ENCODE measurements at places on chromosomes 11 and 22.
A peak's percentile ranks its signal among the peaks of the same experiment; 100 is the strongest.

DNA sequence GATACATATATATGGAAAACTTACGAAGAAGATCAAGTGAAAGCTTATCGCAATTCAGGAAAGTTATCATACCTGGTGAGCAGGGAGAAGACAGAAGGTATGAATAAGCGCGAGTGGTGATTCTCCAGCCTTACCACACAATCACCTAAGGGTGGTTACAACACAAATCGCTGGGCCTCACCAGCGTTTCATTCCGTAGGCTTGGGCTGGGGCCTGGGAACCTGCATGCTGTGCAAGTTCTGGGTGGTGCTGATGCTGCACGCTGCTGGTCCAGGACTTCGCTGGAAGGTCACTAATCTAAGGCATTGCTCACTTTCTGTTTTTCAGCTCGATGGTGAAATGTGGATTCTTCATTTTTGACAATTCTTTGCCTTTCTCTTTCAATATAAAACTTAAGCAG, 76.6 kb upstream of the SLC25A18 start:
- DNase-seq = no peak

GRCh38 chr11:14290422-14290821, 68.6 kb downstream of the RRAS2 start:
- DNase-seq = no peak

DNA sequence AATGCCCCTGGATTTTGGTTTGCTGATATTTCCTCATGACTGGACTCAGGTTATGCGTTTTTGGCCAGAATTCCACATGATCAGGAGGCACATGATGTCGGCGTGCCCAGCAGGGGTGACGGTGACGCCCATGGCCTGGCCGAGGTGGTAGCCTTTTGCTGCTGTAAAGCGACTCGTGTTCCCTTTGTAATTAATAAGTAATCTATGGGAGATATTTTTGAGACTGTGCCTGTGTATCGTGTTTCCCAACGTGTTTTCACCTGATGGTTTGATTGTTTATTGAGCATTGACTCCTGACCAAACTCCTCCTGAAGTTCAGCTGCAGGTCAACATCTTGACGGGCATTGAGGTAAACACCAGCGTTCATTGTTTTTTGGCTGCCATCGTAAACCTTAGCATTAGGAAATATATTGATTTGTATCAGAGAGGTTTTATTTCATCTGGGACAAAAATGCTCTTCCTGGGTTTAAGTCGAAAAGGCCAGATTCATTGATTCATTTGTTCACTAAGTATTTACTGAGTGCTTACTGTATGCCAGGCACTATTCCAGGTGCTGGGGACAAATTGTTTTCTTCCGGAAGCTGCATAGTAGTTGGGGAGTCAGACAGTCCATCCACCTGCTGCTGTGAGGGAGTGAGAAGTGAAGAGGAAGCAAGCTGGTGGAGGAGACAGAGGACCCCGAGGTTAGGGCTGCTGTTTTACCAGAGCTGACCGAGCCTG, 23.6 kb downstream of the DCPS start:
- DNase-seq = no peak

DNA sequence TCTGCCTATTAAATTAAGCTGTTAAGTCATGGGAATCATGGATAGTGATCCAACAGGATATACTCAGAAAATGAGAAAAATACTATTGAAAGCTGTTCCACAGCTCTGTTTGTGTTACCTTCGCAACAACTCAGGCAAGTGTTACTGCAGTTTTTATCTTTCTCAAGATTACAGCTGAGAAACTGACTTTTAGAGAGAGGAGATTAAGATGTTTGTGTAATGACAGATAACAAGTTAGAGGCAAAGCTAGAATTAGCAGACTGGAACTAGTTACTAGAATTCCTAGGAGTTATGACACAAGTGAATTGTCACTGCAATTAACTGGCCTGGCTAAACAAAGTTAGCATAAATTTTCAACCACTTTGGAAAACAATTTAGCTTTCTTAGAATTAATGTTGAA, 1.6 kb downstream of the SLN start:
- no peak for DNase-seq

- no peak for DNase-seq
Measured at GRCh38 chr11:36469063-36469462, 41.0 kb downstream of the TRAF6 start.

DNA sequence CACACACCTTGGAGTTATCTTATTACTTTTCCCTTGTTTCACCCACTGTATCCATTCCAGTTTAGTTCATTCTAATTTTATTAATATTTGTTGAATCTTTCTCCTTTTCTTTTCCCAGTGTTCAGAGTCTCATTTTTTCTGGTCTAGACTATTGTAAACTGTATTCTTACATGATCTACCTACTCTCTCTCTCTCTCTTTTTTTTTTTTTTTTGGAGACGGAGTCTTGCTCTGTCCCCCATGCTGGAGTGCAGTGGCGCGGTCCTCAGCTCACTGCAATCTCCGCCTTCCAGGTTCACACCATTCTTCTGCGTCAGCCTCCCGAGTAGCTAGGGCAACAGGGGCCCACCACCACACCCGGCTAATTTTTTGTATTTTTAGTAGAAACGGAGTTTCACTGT, 2.1 kb downstream of the ANKRD42 start:
- DNase-seq = no peak

GRCh38 chr22:40685406-40685805, 6.1 kb downstream of the MCHR1 start:
- no peak for DNase-seq

DNA sequence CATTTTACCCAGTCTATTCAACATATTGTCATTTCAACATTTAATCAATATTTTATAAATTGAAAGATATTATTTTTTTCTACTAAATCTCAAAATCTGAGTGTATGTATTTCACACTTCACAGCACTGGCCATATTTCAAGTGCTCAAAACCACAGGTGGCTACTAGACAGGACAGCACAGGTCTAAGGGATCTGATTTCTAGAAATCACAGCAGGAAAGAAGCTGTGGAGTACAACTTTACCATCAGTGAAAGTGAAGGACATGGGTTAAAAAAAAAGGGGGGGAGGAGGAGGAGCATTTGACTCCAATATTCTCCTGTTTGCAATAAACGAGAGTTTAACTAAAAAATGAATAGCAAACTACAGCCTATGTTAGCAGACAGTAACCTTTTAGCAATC, 4.5 kb downstream of the PRDM10 start:
- no peak for DNase-seq

DNA sequence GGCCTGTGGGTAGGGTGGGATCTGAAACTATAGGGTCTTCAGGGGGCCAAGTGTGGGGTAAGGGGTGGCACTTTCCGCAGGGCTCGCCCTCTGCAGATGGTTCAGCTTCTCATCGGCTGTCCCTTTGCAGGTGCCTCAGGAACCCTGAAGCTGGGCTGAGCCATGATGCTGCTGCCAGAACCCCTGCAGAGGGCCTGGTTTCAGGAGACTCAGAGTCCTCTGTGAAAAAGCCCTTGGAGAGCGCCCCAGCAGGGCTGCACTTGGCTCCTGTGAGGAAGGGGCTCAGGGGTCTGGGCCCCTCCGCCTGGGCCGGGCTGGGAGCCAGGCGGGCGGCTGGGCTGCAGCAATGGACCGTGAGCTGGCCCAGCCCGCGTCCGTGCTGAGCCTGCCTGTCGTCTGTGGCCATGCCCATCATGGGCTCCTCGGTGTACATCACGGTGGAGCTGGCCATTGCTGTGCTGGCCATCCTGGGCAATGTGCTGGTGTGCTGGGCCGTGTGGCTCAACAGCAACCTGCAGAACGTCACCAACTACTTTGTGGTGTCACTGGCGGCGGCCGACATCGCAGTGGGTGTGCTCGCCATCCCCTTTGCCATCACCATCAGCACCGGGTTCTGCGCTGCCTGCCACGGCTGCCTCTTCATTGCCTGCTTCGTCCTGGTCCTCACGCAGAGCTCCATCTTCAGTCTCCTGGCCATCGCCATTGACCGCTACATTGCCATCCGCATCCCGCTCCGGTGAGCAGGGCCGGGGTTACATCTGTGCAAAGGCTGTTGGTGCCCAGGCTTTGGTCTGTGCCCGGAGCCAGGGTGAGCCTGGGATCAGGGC, 5.8 kb downstream of the ADORA2A start:
- DNase-seq = no peak

DNA sequence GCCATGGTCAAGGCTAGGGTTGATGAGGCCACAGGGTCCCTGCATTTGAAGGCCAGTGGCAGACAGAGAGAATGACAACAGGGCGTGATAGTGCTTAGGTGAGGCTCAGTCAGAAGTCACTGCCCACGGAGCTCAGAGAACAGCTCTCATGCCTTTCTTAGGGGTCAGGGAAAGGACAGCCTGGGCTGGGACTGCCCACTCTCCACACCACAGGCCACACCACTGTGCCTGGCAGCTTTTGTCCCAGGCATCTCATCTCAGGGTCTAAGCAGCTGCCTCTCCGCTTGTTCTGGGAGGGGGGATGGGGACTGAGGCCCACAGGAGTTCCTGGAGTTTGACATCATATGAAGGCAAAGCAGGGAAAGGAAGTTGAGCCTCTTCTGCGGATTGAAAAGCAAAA, 150.2 kb upstream of the B3GAT1 start:
- no peak for DNase-seq

DNA sequence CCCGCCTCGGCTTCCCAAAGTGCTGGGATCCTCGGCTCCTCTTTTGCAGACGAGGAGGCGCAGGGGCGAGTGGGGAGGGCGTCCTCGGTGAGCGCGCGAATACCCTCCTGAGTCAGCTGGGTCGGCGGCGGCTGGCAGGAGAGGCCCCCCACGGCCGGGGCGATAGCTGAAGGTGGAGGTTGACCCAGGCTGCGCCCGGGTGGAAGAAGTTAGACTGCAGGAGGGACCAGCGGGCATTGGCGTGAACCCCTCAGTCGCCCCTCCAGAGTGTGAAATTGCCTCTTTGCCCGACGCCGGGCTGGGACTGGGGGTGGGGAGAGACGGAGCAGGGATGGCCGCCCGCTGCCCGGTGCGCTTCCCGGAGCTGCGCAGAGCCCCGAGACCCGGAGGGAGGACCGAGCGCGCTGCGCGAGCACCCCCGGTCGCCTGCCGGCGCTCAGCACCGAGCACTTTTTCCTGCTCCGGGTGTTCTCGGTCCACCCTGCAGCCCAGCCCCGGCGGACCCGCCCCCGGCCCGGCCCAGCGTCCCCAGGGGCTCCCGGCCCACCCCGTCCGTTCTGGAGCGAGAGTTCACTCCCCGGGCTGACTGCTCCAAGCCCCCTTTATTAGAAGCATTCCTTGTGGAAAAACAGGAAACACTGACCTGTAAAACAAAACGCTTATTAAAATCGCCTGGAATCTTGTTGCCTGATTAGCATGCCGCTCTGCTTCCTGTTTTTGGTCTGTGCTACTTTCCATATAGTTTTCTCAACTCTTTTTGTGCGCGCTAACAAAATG, 13.7 kb upstream of the CPT1A start:
- no peak for DNase-seq

- DNase-seq = no peak
Measured at GRCh38 chr22:50316114-50317065, 8.9 kb upstream of the PLXNB2 start.

DNA sequence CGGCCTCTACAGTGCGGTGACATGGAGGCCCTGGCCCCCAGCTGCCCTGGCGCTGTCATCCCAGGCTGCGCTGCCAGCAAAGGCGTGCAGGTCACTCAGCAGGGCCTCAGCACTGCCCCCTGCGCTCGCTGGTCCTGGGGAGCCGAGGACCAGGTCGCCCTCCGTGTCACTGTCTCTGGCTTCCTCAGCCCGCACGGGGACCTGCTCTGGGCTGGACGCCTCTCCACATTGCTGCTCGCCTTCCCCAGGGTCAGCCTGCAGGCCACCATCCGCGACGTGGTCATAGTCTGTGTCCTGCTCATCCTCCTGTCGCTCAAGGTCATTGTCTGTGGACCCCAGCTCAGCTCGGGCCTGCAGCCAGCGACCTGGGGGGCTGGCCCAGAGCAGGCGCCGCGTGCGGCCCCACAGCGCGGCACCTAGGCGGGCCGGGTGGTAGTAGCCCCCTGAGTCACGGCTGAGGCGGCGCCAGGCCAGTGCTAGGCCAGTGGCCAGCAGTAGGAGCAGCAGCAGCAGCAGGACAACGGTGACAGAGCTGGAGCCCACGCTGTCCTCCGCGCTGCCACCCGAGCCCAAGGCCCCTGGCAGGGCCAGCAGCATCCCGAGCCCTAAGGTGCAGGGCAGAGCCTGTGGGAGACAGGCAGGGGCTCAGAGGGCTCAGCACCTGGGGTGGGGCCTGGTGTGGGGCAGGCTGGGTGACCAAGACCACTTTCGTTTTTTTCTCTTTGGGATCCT, 1.6 kb downstream of the PTPRCAP start:
- DNase-seq = no peak

DNA sequence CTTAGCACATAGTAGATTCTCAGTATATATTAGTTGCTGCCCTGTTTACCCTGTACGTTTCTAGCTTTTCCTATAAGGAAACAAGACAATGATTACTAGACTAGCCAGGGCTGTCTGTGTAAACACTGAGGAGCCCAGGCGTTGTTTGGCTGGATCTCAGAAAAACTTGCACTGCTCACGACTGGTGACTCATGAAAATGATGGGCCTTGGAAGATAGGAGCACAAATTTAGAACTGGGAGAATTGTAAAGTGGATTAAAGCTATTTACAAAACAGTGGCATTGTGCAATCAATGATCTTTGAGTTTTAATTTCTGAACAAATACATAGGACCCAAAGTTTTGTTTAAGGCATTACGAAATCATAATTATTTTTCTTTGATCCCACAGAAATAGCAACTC, 276.9 kb downstream of the FAM76B start:
- peak; percentile 84 for DNase-seq

- no peak for DNase-seq
Measured at GRCh38 chr11:69431893-69432738, 49.3 kb upstream of the LINC01488 start.

DNA sequence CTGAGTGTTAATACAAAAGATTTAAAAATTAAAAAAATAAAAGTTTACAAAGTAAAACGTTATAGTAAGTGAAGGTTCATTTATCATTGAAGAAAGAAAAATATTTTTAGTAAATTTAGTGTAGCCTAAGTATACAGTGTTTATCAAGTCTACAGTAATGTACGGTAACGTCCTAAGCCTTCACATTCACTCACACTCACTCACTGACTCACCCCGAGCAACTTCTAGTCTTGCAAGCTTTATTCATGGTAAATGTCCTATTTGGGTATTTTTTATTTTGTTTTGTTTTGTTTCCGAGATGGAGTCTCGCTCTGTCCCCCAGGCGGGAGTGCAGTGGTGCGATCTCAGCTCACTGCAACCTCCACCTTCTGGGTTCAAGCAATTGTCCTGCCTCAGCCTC, 8.8 kb downstream of the CASTOR1 start:
- no peak for DNase-seq

DNA sequence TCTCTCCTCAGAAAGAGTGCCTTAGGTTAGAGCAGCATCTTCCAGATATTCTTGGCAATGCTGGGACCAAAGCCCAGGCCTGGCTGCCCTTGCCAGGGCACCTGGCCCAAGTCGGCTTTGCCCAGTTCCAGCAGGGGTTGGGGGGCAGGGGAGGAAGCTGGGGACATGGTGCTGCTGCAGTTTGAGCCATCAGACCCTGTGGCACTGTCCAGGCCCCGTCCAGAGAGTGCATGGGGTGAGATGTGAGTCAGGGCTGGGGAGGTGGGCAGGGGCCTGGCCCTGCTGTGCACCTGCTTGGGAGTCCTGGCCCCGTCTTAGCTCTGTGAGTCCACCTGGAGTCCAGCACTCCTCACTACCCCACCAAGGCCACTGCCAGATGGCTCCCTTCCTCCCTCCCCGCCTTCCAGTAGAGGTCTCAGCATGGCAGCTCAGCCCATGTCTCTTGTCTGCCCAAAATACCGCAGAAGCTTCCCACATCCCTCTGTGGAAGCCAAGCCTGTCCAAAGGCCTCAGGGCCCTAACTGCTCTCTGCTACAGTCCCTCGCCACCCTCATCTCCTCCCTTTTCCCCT, 16.6 kb downstream of the DERL3 start:
- DNase-seq = no peak

- DNase-seq = no peak
Measured at GRCh38 chr11:12682737-12683500, 8.7 kb downstream of the TEAD1 start.

GRCh38 chr11:64472593-64473455, 113.9 kb downstream of the RPS6KA4 start:
- DNase-seq = no peak
